ENCODE measurements at places on chromosomes 12 and 14. TPM values are rescaled to one million over a fixed set of nuclear protein-coding genes. Genes with fewer than 3 reads are reported as not detected.

LTB4R2 gene
- total RNA-seq = 0.71 TPM

VWF gene
- total RNA-seq = 250 TPM

KRT3 gene
- not detected for total RNA-seq

SIX6 gene
- not detected for total RNA-seq

ACVR1B gene
- total RNA-seq = 8.5 TPM

LTB4R gene
- total RNA-seq = 1.8 TPM

WNT1 gene
- total RNA-seq = not detected

PTPRR gene
- total RNA-seq = 1.3 TPM

SAMD15 gene
- total RNA-seq = 0.08 TPM

RIPK3 gene
- 3.6 TPM for total RNA-seq

- DNase-seq = no peak
- H3K4me1 ChIP-seq = peaks cover 12% of the 10 kb centered on the region
- H3K36me3 ChIP-seq = peaks cover 11% of the 10 kb centered on the region
- no peaks in the 10 kb centered on the region for H3K27me3 ChIP-seq
- no peak overlapping the region for H3K27ac ChIP-seq
Measured at GRCh38 chr12:12436831-12437345, 80.0 kb downstream of the BORCS5 start.

DNA sequence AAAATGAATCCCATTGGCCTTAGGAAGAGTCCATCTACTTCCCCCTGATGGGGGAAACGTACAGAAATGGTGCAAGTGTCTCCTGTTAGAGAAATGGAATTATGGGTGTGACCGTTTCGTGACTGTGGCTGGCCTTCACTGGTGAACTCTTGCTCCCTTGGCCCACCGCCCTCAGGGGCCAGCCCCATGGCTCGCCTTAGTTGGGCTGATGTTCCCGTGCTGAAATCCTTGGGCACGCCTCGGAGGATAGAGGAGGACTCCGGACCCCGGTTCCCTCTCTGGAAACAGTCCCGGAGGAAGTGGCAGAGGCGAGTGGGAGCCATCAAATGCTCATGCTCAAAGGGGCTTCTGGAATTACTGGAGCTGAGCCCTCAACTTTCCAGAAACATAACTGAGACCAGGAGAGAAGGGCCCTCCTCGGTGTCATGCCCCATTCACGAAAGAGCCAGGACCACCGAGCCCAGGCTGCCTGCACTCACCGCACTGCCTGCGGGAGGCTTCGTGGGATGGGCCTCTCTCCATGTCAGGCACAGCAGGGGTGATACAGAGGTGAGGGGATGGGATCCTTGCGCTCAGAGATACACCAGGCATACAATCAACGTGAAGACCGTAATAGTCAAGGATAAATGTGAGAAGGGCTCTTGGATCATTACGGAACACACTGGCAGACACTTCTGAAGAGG is 10.1 kb upstream of the CACNA2D4 start:
- H3K27ac ChIP-seq = peak overlapping the region; percentile 47
- H3K27me3 ChIP-seq = peaks cover 46% of the 10 kb centered on the region

- no peaks in the 10 kb centered on the region for H3K27me3 ChIP-seq
- DNase-seq = peak; percentile 37
- H3K4me3 ChIP-seq = peak overlapping the region; percentile 95
- H3K27ac ChIP-seq = peak overlapping the region; percentile 88
Measured at GRCh38 chr12:128823216-128823915, 392 bp downstream of the SLC15A4 start.

DNA sequence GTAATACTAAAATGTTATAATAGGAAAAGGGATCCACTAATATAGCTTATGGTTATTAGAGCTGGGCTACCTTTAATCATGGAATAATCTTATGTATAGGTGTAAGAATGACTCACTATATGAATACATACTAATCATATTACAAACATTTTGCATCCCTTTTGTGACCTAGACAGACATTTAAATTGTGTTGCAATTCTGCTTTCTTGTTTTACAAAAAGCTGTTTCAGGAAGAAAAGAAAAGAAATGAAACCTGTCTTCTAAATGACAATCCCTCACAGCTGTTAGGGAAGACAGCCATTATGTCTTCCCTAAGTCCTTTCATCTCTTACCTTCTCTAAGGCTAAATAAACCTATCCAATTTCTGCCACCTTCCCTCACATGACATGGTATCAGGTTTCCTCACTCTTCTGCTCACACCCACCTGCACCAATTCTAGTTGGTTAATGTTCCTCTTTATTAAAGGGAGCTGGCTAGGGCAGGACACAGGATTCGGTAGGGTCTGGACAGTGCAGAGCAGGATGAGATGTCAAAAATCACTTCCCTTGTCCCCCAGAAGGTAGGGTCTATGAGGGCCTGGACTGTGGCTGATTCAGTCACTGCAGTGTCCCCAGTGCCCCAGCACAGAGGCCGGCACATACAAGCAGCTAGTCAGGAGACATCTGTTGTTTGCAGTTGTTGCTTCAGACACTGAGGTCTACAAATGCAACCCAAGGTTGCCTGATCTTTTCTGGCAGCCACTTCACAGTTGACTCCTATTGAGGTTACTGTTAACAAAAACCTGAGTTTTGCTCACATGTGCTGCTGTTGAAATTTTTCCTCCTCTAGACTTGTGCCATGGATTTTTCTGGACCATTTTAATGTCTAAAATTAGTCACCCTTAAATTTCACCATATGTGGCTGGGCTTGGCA is 3.7 kb downstream of the DHRS7 start:
- no peaks in the 10 kb centered on the region for H3K27me3 ChIP-seq
- H3K4me1 ChIP-seq = peaks cover 58% of the 10 kb centered on the region
- no peak overlapping the region for H3K4me3 ChIP-seq
- H3K36me3 ChIP-seq = no peaks in the 10 kb centered on the region
- H3K27ac ChIP-seq = peak overlapping the region; percentile 30
- DNase-seq = no peak

GRCh38 chr12:110340706-110341105 is 59.7 kb downstream of the ATP2A2 start:
- H3K4me1 ChIP-seq = peaks cover 57% of the 10 kb centered on the region
- H3K27me3 ChIP-seq = no peaks in the 10 kb centered on the region
- peaks cover 100% of the 10 kb centered on the region for H3K36me3 ChIP-seq
- no peak for DNase-seq

DNA sequence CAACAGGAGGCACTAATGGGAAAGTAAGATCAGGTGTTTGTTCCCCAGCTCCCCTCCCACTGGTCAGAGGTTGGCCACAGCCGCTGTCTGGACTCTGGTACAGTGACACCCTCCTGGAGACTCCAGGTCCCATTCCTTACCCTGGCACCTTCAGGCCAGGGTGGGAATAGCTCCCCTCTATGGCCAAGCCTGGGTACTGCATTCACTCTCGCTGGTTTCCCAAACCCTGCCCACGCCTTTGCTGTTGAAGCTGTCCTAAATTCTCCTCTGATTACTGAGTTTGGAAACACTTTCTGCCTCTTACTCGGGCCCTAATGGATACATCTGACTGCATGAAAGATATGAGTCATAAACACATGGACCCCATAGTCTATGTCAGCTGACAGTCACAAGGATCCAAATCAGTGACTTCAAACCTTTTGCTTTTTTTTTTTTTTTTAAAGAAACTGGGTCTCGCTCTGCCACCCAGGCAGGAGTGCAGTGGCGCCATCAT is 17.9 kb downstream of the HRK start:
- H3K27me3 ChIP-seq = peaks cover 22% of the 10 kb centered on the region
- peaks cover 12% of the 10 kb centered on the region for H3K4me1 ChIP-seq
- H3K36me3 ChIP-seq = no peaks in the 10 kb centered on the region
- H3K27ac ChIP-seq = no peak overlapping the region
- H3K4me3 ChIP-seq = no peak overlapping the region

GRCh38 chr12:29152223-29152868 is 3.3 kb downstream of the FAR2 start:
- H3K4me1 ChIP-seq = peaks cover 49% of the 10 kb centered on the region
- no peak overlapping the region for H3K4me3 ChIP-seq
- no peaks in the 10 kb centered on the region for H3K36me3 ChIP-seq
- DNase-seq = no peak
- H3K27ac ChIP-seq = peak overlapping the region; percentile 36

- H3K4me1 ChIP-seq = peaks cover 76% of the 10 kb centered on the region
- no peaks in the 10 kb centered on the region for H3K27me3 ChIP-seq
- no peak for DNase-seq
- H3K27ac ChIP-seq = peak overlapping the region; percentile 100
Measured at GRCh38 chr12:118050972-118051910, 9.7 kb downstream of the WSB2 start.

GRCh38 chr12:108043286-108043685 is 85.8 kb upstream of the WSCD2 start:
- H3K4me3 ChIP-seq = no peak overlapping the region
- no peaks in the 10 kb centered on the region for H3K36me3 ChIP-seq
- H3K27ac ChIP-seq = no peak overlapping the region
- peaks cover 11% of the 10 kb centered on the region for H3K4me1 ChIP-seq
- H3K27me3 ChIP-seq = peaks cover 22% of the 10 kb centered on the region

- no peak overlapping the region for H3K27ac ChIP-seq
- peaks cover 4% of the 10 kb centered on the region for H3K27me3 ChIP-seq
- no peak overlapping the region for H3K4me3 ChIP-seq
- no peak for DNase-seq
Measured at GRCh38 chr12:51625370-51625769, 34.3 kb downstream of the SCN8A start.

- no peaks in the 10 kb centered on the region for H3K27me3 ChIP-seq
- DNase-seq = no peak
- no peak overlapping the region for H3K27ac ChIP-seq
- H3K4me1 ChIP-seq = no peaks in the 10 kb centered on the region
Measured at GRCh38 chr12:24297516-24297915, 348.0 kb upstream of the SOX5 start.

GRCh38 chr14:35258420-35258819 is 33.8 kb upstream of the PSMA6 start:
- no peaks in the 10 kb centered on the region for H3K27me3 ChIP-seq
- no peak overlapping the region for H3K27ac ChIP-seq
- peaks cover 9% of the 10 kb centered on the region for H3K36me3 ChIP-seq
- no peak overlapping the region for H3K4me3 ChIP-seq
- H3K4me1 ChIP-seq = peaks cover 8% of the 10 kb centered on the region

- H3K27me3 ChIP-seq = peaks cover 54% of the 10 kb centered on the region
- H3K4me1 ChIP-seq = peaks cover 25% of the 10 kb centered on the region
- no peaks in the 10 kb centered on the region for H3K36me3 ChIP-seq
- DNase-seq = peak; percentile 15
Measured at GRCh38 chr12:62191491-62192179, 68.6 kb upstream of the USP15 start.

- H3K4me3 ChIP-seq = no peak overlapping the region
- H3K36me3 ChIP-seq = no peaks in the 10 kb centered on the region
- DNase-seq = no peak
- H3K4me1 ChIP-seq = peaks cover 81% of the 10 kb centered on the region
- peak overlapping the region; percentile 67 for H3K27ac ChIP-seq
- H3K27me3 ChIP-seq = no peaks in the 10 kb centered on the region
Measured at GRCh38 chr14:61346221-61346620, 24.8 kb downstream of the PRKCH start.
